ENCODE measurements at places on chromosomes 6 and 20. TPM values are rescaled to one million over a fixed set of nuclear protein-coding genes. Genes with fewer than 3 reads are reported as not detected.

DDO gene
- total RNA-seq = not detected

BIRC7 gene
- 0.31 TPM for total RNA-seq

FAM209B gene
- 0.92 TPM for total RNA-seq

SEMG1 gene
- 2.0 TPM for total RNA-seq

GRCh38 chr6:52510213-52510562 lies 66.7 kb downstream of the TRAM2 start:
- no peak for DNase-seq

GRCh38 chr20:45874576-45874975 lies 6.5 kb upstream of the ZSWIM1 start:
- DNase-seq = no peak

GRCh38 chr6:1215023-1215422 lies 96.9 kb upstream of the FOXQ1 start:
- DNase-seq = no peak

DNA sequence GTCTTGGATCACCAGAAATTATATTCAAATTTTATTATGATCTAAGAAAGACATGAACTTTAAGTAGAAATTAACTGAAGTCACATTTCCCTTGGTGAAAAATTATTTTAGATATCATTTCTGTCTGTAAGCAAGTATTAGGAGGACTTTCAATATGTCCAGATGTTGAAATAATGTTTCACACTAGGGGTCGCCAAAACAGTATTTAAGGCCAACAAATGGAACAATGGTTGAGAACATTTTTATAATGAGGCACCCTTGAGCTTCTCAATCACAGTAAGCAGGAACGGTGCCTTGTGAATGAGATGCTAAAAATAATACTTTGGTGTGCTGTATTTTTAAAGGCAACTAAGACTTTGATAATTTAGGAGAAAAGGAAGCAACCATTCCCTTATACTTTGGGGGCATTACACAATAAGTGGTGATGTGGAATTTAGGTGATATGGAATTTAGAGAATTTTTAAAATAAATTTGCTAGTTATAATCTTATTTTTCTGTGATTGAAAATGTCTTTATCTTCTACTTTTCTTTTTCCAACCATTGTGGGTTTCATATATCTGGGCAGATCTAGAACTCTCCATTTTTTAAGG lies 9.6 kb upstream of the SF3B5 start:
- DNase-seq = no peak

DNA sequence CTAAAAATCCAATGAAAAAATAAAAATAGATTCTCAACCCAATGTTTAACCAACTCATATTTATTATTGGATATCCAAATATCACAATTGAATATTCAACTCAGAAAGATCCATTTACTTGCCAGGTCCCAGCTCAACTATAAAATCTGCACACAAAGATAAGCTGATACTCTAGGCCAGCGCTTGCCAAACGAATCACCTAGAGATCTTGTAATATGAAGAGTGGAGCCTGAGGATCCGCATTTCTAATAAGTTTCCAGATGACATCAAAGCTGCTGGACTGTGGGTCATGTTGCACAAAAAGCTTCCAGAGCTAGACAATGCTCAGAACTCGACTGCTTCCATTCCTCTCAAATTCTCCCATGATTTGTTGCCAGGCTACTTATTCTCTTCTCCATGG lies 51.7 kb upstream of the HSF2 start:
- DNase-seq = no peak

DNA sequence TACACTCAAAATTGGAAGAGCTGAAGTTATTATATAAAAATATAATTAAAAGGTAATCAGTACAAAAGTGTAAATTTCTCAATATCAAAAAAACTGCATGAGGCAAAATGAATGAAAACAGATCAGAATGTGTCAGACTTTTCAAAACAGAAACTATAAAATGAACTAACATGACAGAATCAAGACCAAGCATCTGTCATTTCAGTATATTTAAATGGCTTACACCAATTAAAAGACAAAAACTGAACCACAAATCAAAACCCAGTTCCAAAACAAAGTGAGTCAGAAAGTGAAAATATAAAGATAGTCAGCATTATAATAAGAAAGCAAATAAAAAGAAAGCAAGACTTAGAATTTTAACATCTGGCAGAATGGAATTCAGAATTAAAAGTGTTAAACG lies 289.7 kb downstream of the UBE3D start:
- DNase-seq = no peak
